NCI-H1092 (cell line): ENCODE measurements at places on chromosomes 16 and 17.

- no peak for DNase-seq
These were observed 31.0 kb upstream of the RHOT1 start for GRCh38 chr17:32111141-32111771.

DNA sequence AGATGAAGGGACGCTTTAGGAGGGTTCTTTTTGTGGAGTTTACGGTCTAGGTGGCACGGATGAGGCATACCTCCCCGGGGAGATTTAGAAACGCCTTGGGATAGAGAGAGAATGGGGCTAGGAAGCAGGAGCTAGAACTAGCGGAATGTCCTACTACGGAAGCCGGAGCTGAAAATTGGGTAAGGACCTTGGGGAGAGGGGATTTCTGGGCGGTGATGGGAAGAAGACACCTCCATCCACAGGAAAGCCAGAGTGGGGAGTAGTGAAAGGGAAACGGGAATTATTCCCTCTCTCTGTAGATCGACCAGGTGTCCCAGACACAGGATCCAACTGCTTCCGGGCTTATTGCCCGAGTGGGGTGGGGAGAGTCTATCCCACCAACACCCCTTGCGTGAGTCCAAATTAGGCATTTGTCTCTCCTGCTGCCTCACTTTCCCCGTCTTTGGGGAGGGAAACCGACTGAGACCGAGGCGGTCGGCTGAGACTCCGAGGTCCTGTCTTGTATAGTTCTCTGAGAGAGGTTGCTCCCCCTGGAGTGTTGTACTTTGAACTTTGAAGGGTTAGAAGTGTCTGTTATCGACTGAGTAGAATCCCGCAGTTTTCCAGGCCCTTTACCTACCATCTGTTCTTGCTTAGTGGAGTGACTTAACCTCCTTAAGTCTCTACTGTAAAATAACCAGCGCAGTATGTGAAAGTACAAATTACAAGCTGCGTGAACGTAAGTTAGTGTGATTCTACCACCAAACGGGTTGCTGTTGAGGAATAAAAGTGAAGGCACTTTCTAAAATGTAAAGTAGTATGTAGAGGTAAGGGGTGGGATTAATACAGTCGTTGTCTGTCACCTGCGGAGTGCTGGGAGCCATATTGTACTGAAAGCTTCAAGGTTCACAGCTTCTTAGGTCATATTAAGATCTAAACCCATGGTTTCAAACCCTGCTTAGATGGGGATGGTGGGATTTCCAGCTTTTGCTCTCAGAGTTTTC, 1.0 kb downstream of the RSPRY1 start:
- no peak for DNase-seq

DNA sequence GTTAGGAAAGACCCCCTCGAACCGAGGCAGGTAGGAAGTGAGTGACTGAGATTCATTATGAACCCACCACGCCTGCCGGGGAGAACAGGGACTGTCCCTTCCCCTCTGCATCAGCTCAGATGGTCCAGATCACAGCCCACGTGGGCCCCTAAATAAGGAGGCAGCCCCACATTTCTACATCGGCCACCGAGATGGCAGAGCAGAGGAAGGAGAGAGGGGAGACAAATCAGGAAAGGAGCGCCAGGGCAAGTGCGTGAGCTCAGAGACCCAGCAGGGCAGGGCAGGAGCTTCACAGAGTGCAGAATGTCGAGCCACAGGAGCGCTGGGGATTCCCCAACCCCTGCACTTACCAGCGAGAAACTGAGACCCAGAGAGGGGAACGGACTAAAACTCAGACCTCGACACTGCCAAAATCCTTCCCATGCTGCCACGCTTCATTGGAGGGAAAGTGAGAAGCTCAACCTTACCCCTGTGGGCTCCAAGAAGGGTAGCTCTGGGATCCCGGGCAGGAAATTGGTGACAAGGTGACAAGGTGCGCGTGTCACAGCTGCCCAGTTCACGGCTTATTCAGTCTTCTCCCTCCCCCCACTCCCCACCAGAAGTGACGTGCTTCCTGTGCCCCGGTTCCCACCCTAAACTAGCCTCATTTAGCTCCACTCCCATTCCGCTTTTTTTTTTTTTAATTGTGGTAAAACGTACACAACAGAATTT, at the start of gene ICAM2:
TSS of gene ICAM2 (minus strand) at position 578 of the 711 bp plus-strand sequence. CDS start 13,942 bp downstream, outside the sequence.
- DNase-seq, result no peak

DNA sequence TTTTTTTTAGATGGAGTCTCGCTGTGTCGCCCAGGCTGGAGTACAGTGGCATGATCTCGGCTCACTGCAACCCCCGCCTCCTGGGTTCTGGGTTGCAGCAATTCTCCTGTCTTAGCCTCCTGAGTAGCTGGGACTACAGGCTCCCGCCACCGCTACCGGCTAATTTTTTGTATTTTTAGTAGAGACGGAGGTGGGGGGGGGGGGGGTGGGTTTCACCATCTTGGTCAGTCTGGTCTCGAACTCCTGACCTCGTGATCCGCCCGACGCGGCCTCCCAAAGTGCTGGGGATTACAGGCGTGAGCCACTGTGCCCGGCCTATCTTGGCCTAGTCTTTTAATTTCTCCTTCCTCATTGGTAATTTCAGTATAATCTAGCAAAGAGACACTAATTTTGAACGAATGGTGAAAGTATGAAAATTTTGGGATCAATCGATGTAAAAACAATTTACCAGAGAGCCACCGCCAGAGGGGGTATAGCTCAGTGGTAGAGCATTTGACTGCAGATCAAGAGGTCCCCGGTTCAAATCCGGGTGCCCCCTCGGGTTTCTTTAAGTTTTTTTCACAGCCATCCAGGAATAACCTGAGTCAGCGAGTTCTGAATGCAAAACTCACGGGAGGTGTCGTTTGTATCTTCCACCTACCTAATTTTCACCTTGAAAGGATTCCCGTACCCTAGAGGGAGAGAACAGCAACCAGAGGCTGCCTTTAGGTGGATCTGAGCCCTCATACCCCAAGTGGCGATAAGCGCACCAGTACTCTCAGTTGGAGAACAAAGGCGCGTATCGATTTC, 2.5 kb upstream of the LASP1 start:
- peak; percentile 63 for DNase-seq

DNA sequence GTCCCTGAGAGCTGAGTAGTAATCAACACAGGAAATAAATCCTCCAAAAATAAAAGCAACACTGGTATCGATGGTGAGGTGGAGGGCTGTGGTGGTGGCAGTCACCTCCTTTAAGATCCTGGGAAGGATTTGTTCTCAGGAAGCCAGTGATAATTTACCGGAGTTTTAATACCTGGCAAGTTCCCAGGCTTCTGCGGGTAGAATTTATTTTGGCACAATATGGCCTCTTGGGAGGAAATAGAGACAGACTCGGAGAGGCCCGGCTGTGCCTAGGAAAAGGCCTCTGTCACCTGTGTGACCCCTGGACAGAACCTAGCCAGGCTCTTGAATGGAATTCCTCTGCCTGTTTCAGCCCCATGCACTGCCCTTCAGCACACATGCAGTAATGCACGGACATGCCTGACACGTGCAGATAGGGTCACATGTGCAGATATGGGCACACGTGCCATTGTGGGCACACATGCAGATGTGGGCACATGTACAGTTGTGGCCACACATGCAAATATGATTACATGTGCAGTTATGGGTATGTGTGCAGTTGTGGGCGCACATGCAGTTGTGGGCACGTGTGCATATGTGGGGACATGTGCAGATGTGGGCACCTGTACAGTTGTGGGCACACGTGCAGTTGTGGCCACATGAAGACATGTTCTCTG, 33.5 kb downstream of the MGAT5B start:
- DNase-seq, result no peak

DNA sequence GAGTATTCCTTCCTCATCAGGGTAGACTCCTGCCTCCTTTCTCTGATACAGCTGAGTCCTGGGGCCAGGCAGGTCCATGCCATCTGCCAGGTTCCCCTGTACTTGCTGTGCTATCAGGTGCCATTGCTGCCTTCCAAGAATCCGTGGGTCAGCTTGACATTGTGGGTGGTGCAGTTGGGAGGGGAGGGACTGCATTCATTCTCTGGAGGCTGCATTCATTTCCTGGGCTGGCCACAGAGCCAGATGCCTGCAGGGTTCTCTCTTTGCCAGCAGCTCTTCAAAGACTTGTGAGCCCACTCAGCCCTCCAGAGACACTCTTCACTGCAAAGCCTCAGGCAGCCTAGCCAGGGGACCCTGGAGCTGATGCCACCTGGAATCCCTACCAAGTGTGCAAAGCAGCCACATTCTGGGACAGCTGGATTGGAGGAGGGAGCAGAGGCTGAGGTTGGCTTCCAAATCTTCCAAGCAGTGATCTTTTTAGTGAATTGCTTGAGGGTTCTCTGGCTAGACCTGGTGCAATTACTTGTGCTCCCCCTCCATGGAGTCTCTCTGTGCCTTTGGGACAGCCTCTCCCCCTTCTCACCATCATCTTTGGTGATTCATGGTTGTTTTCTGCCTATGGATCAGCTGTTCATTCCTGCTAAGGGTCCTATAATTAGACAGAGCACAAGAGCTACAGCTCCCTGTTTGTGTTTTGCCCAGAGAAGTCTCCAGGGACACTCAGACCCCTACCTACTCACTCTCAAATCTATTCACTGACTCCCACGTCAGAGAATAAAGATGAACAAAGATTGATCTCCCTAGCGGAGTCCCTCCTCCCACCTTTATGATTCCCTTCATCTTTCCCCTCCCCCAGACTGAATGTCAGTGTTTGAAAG, 20.9 kb downstream of the ANKFN1 start:
- DNase-seq, result no peak

- DNase-seq, result no peak
These were observed 587.7 kb upstream of the HSBP1 start for GRCh38 chr16:83220066-83220465.

GRCh38 chr17:77160875-77161530, 20.2 kb downstream of the SEC14L1 start:
- DNase-seq, result peak; percentile 59

GRCh38 chr16:89602273-89602951, 11.0 kb upstream of the DPEP1 start:
- peak; percentile 23 for DNase-seq

DNA sequence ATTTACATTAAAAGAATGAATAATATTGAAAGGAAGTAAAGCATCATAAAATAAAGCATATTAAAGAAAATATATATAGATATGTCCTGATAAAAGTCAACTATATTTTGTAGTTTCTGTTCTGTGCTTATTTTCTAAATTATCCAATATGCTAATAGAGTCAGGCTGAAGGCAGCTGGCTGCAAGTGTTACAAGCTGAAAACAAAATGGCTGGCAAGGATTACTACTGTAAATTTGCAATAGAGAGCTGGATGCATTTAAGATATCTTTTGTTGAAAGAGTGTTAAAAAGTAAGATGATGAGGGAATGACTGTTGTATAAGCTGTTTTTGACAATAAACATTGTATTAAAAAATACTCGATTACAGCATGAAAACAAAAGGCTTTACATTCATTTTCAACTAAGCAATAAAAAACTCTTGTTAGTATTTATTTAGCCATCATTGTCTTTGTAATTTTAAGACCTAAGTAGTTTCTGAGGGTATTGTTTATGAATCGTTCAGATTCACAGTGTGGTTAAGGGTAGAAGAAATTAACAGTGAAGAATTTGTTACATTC, 76.3 kb downstream of the TANC2 start:
- DNase-seq, result no peak

- no peak for DNase-seq
These were observed 4.7 kb upstream of the MMP15 start for GRCh38 chr16:58020628-58021521.

DNA sequence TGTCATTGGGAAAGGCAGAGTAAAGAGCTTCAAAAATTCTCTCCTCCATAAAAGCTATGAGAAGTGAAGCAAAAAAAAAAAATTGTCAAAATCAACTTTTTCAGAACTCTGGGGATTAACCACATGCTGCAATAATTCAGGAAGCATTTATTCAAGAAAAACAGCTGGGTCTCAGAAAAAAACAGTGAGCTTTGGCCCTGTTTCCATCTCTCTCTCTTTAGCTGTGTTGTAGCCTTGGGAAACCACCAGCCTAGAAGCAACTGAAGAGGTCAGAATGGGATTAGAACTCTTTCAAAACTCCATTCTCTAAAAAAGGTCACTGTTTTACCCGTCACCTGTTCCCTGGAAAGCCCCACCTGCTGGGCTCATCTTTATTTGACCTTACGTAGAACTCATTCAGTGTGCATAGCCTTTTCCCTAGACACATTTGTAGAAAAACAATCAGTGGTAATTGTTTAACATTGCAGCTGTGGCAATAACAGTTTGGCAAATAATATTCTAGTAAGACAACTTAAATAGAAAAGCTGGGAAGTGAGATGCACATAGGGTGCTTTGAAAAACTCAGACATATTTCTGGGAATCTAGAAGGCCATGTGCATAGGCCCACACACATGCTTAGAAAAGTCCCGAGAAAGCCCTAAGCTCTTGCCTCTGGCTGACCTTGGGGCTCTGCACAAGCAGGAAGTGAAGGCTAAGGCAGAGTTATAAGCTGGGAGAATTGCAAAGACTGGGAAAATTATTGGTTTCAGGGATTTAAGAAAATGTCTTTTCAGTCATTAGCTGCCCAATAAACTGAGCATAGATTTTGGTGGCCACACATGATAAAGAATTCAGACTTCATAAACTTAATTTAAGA, 18.0 kb downstream of the SLC5A11 start:
- DNase-seq, result no peak

DNA sequence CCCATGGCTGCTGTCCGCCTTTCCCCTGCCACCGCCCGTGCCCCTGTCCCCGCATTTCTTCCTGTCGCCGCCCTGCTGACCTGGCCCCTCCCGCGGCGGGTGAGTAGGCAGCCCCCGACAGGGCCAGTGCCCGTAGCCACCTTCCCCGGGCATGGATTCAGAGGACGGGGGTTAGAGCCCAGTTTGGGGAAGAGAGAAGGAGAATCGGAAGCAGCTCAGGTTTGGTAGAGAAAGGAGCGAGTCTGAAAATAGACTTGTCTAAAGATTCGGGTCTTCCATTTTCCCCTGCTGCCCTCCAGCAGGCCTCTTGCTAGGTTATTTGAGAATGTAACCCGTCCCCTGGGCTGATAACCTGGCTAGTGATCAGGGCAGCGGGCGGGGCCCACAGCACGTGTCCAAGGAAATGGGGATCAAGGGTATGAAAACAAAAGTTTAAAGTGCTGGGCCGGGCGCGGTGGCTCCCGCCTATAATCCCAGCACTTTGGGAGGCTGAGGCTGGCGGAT, 7.9 kb upstream of the CLDN9 start:
- no peak for DNase-seq

DNA sequence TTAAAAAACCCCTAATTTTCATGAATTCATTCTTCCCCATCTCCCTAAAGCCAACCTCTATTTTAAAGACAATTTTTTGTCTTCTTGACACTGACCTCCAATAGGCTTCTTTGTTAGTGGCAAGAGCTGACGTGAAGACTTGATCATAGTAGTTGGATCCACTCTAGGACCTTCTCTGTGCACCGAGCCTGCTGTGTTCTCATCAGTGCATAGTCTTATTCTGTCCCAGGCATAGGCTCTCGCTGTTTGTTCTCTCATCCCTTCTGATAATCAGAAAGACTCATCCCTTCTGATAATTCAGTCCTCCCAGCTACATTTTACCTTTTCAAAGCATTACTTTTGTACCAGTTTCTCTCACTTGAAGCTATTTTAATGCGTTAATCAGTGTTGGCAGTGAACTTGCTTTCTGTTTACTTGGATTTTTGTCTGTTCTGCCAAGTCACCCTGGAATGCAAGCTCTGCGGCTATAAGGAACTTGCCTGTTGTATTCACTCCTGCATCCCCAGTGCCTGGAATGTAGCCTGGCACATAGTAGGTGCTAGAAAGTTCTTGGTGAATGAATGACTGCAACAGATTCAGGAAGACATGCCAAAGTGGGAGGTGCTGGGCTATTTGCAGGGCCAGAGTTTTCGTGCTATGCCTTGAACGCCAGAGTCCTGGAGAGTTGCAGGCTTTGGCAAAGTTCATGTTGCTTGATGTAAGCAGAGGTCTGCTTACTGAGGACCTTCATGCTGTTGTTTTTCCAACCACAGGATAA, 147.6 kb upstream of the MPHOSPH6 start:
- no peak for DNase-seq

GRCh38 chr17:11608396-11608795, 10.1 kb downstream of the DNAH9 start:
- DNase-seq, result no peak

GRCh38 chr16:22190081-22190775, 15.8 kb upstream of the EEF2K start:
- peak; percentile 99 for DNase-seq
